ENCODE measurements at places on chromosomes 5 and 9.

DNA sequence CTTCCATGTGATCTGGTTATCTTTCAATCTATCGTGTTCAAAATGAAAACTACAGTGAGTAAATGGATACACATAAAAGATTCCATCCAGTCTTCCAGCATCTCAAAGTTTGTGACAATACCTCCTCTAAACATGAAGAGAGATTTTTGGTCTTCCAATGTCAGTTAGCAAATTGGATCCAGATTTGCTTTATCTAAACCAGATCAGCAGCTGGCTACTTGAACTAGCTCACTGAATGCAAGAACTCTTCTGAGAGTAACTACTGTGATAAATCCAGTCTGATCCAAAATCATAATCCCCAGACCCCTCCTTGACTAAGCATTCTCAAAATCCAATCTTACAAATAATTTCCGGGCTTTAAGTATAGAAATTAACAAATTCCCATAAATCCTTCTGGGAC, 2177.9 kb upstream of the C9orf72 start:
- no peak for DNase-seq

- no peak for DNase-seq
Observed at GRCh38 chr9:89145097-89145496, 33.5 kb downstream of the SHC3 start.

- no peak for DNase-seq
Observed at GRCh38 chr5:177355868-177356168, 1.9 kb upstream of the RGS14 start.

GRCh38 chr5:6584101-6584645, 48.7 kb downstream of the NSUN2 start:
- DNase-seq: no peak

GRCh38 chr5:174239718-174240117, 194.2 kb downstream of the NSG2 start:
- DNase-seq: no peak

GRCh38 chr5:175728316-175728715, 70.4 kb downstream of the HRH2 start:
- no peak for DNase-seq

- DNase-seq: peak; percentile 39
Observed at GRCh38 chr5:123512611-123513461, 859 bp downstream of the CSNK1G3 start.

DNA sequence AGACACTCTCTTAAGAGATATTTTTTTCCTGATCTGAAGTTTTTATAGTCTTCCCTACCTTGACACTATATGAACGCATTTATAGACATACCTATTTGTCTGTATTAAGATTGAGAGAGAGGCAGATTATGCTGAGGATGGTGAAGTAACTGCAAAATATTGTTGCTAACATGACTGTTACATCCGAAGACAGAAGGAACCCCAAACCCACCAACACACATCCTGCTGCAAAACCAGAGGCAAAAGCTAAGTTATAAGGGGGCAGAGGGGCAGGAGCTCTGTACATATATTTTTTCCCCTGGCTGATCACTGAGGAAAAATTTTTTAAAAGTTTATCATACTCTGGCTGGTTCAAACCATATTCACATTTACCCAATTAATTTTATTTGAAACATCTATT, 279.0 kb downstream of the MLLT3 start:
- DNase-seq: no peak

- no peak for DNase-seq
Observed at GRCh38 chr5:159827861-159828260, 88.4 kb upstream of the ADRA1B start.

GRCh38 chr5:151298063-151298855, 5.3 kb downstream of the SLC36A3 start:
- peak; percentile 68 for DNase-seq

DNA sequence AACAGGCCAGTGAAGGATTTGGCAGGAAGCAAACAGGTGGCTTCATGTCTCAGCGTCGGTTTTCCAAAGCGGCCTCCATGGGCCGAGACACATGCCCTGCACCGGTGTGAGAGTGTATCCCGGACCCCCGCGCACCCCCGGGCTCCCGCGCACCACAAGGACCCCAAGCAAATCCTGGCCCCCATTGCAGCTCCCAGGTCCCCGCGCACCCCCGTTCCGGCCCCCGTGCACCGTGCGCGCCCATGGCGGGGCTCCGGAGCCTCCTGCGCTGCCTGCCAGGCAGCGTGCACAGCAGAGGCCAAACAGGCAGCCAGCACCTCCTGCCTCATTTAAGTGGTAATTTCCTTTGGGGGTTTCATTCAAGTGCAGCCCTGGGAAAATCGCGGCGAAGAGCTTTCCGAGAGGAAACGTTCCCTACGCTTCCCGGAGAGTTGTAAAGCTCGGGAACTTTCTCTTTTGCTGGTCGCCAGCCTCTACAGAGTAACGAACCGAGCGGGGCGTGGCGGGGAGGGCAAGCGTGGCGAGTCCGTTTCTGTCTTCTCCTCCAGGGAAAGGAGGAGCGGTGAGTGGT, 145.5 kb upstream of the SLC24A2 start:
- DNase-seq: no peak

- DNase-seq: no peak
Observed at GRCh38 chr5:72509401-72509800, 2.2 kb upstream of the ZNF366 start.
